ENCODE measurements at places on chromosomes 11 and 22.

- DNase-seq = no peak
These were observed at the start of gene PHETA2 for GRCh38 chr22:42074132-42074811. Gene PHETA2 (plus strand): TSS chr22:42074248. CDS start chr22:42077294, 3,046 bp downstream.

DNA sequence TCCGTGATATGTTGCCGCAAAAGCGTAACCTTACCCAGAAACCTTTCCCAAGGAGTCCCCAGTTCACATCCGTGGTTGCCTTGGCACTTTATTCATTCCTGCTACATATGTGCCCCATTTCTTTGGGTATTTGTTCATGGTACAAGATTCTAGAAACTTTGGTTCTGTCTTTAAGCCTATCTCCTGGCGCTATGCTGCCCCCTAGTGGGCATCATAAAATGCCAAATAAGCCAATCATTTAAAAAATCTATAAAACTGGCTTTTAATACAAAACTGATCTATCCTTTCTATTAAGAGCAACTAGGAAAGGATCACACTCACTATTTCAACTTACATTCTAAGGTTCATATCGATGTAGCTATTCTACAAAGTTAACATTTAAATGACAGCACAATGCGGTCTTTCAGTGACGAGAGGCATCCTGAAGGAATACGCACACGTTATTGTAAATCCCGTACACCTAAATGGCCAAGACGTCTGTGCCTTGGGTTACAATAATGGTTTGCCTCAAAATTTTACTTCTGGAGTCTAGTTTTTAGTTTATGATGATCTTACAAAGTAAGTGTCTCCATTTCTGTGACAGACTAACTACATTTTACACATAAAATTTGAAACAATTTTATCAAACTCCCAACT, 16.2 kb downstream of the PIWIL3 start:
- DNase-seq = peak; percentile 42

DNA sequence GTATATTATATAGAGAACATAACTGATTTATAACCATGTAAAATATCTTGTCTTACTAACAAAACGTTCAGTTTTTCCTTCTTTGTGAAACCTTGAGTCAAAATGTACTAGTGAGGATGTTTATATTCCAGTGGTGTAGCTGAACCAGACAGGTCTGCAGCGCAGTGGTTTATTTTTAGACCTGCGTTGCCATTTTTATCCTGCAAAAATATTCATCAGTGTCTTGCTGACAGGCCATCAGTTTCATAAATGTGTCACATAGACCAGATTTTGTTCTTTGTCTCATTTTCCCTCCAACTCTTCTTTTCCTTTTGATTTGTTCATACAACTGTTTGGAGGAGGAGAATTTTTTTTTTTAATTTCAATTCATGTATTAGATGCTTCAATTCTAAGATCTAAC, 43.1 kb downstream of the HSD17B12 start:
- DNase-seq = no peak

DNA sequence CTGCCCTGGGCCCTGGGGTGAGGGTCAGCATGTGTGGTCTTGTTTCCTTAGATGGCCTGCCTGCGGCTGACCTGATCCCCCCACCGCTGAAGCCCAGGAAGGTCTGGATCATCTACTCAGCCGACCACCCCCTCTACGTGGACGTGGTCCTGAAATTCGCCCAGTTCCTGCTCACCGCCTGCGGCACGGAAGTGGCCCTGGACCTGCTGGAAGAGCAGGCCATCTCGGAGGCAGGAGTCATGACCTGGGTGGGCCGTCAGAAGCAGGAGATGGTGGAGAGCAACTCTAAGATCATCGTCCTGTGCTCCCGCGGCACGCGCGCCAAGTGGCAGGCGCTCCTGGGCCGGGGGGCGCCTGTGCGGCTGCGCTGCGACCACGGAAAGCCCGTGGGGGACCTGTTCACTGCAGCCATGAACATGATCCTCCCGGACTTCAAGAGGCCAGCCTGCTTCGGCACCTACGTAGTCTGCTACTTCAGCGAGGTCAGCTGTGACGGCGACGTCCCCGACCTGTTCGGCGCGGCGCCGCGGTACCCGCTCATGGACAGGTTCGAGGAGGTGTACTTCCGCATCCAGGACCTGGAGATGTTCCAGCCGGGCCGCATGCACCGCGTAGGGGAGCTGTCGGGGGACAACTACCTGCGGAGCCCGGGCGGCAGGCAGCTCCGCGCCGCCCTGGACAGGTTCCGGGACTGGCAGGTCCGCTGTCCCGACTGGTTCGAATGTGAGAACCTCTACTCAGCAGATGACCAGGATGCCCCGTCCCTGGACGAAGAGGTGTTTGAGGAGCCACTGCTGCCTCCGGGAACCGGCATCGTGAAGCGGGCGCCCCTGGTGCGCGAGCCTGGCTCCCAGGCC, 12.7 kb downstream of the TMEM121B start:
- DNase-seq = no peak

- DNase-seq = no peak
These were observed 27.2 kb downstream of the RPL27A start for GRCh38 chr11:8709777-8710176.

GRCh38 chr11:100434821-100435641, 252.1 kb upstream of the ARHGAP42 start:
- DNase-seq = no peak

GRCh38 chr11:10990637-10991193, 132.9 kb upstream of the ZBED5 start:
- DNase-seq = no peak

GRCh38 chr22:37177221-37177620, 10.8 kb downstream of the C1QTNF6 start:
- no peak for DNase-seq

- no peak for DNase-seq
These were observed 320.1 kb downstream of the TBC1D22A start for GRCh38 chr22:47082505-47082904.

- DNase-seq = no peak
These were observed 52.5 kb upstream of the SLC22A12 start for GRCh38 chr11:64538501-64538951.

GRCh38 chr11:17839450-17839849, 104.9 kb downstream of the KCNC1 start:
- DNase-seq = no peak

- peak; percentile 77 for DNase-seq
These were observed 28.9 kb downstream of the CLMP start for GRCh38 chr11:123166071-123166559.

DNA sequence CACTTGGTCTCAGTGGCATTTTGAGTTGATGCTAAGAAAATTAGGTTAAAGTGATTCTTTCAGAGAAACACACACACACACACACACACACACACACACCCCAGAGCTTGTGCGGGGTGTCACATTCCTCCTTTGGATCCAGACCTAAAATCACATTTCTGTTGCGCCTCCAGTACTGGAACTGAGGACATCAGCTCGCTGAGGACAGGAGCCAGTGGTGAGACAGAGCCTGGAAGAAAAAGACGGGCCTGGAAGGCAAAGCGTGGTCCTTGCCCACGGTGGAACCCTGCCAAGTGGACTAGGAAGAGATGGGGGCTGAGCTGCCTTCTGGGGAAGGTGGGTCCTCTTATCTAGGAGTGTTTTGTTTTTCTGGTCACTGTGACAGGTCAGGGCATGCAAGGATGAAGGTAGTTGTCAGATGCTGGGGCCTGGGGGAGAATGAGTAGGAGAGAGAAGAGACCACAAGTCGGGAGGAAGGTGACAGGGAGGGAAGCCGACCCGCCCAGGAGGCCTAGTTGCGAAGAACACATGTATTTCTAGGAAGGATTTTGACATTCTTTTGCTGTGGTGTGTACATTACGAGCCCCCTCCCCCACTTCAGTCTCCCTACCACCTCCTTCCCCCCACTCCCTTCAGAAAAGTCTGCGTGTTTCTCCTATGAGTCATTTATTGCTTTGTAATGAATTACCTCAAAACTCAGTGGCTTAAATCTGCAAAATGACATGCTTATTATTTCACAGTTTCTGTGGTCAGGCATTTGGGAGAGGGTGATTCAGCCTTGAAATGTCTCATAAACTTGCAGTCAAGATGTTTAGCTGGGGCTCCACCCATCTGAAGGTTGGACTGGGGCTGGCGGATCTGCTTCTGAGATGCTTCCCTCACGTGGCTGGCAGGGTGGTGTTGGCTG, 4.8 kb upstream of the ELFN2 start:
- no peak for DNase-seq

DNA sequence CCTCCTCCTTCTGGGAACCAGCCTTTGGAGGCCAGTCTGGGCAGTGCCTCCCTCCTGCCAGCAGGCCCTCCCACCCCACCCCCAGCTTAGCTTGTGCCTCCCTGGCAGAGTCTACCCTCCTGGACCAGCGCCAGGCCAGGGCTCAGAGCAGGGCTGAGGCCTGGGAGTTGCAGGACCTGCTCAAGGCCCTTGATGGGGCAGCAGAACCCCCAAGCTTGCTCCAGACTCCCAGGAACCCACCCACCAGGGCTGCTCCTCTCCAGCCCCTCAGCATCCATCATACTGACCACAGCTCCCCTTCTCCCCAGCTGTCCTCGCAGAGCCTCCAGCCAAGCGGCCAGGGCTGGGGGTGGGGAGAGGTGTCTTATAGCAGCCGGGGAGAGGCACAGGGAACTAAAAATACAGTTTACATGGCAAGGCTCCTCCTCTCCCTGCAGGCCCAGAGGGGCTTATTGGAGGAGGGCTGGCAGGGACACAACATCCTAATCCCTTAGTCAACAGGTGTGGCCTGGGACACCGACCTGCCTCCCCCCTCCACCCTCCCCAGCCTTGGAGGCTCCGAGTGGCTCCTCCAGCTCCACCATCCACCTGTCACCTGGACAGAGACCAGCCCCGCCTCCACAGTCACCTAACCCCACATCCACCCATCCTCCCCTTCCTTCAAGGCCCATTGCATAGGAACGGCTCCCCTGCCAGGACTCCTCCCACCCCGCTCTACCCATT, 5.2 kb upstream of the MB start:
- DNase-seq = peak; percentile 44

DNA sequence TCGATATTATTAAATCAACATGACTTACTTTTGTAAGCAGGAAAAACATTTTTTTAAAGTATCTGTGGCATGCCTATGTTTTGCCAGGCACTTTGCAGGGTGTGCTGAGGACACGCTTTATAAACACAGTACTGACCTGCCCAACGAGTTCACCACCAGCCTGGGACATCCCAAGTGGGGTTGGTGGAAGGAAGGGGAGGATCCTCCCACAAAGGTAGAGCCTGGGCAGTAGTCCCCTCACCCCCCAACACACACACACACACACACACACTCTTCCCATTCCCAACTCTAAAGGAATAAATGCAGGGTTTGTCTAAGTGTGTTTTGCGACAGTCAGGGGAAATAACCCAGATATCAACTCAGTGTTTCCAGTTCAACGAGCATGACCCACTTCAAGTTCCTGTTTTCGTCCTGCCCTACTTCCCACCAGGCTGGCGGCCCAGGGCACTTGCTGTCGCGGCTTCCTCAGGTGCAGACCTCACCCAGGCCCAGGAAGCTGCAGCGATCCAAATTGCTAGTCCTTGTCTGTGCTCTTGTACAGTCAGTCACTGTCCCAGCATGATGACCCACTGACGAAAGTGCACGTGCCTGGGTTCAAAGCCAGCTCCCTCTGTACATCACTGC, 3.1 kb downstream of the CERK start:
- peak; percentile 54 for DNase-seq

DNA sequence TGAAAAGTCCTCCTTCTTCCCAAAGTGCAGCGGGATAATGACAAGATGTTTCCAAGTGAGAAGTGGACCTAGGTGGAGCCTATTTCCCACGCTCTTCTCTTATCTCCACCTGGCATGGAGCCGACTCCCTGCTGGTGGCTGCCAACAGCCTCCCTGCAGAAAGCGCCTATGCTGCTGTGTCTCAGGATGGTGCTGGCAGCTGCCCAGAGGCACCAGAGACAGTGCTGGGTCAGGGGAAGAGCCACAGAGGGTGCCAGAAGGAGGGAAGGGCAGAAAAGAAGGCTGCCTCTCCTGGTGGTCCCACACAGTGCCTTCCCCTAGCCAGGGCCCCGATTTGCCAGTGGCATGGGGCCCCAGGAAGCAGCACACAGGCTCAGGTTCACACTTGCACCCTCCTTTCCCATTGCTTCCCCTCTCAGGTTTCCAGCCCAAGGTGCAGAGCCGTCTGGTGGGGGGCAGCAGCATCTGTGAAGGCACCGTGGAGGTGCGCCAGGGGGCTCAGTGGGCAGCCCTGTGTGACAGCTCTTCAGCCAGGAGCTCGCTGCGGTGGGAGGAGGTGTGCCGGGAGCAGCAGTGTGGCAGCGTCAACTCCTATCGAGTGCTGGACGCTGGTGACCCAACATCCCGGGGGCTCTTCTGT, 19.0 kb downstream of the CD5 start:
- no peak for DNase-seq

DNA sequence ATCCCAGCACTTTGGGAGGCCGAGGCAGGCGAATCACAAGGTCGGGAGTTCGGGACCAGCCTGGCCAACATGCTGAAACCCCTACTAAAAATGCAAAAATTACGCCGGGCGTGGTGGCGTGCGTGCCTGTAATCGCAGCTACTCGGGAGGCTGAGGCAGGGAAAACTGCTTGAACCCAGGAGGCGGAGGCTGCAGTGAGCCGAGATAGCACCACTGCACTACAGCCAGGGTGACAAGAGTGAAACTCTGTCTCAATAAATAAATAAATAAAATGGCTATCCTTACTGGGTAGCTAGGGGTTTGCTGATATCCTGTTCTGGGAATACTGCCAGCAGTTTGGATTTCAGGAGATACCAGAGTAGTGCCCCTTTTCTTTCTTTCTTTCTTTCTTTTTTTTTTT, 2.4 kb upstream of the RBM14 start:
- DNase-seq = no peak

DNA sequence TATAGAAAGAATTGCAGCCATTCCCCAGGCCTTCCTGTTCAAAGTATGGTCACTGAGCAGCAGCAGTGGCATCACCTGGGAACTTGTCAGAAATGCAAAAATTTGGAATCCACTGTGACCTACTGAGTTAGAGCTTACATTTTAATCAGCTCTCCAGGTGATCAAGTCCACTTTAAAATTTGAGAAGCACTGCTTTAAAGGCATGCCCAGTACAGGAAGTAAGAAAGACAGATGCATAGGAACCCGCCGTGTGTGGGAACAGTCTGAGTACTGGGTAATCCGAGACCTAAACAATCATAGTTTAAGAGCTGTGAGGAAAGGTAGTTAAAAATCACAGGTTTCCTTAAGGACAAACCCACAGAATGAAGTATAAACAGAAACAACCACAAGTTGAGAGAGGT, 462.4 kb downstream of the RAB38 start:
- no peak for DNase-seq

DNA sequence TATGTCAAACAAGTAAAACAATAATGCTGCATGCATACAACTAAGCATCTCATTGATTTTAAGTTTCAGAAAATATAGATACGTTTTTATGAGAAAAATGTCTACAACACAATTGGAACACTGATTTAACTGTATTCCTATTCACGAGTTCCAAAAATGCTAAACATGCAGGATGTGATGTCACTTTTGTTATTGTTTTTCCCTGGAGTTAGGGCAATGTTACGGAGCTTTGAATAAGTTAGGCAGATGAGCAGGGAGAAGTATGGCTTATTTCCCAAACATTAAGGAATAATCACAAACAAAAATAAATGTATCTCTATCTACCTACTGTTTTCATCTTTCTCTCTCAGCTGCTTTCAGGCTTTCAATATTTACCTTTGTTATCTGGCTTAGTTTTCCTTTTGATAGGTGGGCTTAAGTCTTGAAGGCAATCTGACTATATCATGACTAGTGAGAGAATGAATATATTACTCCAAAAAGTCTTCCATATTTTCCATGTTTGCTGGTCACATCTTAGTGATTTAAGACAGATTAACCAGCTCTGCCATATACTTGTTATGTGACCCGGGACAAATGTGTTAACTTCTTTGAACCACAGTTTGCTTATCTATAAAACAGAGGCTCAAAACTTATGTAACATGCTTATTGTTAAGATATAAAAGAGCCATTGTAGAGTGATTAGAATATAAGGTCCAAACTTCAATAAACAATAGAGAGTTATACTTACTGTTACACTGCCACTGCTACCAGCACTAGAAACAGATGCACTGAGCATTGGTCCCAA, 854.4 kb upstream of the CCDC90B start:
- no peak for DNase-seq

Measured in NCI-H526 (cell line).